ENCODE measurements at places on chromosomes 6 and 20. TPM values are rescaled to one million over a fixed set of nuclear protein-coding genes. Genes with fewer than 3 reads are reported as not detected.

DNA sequence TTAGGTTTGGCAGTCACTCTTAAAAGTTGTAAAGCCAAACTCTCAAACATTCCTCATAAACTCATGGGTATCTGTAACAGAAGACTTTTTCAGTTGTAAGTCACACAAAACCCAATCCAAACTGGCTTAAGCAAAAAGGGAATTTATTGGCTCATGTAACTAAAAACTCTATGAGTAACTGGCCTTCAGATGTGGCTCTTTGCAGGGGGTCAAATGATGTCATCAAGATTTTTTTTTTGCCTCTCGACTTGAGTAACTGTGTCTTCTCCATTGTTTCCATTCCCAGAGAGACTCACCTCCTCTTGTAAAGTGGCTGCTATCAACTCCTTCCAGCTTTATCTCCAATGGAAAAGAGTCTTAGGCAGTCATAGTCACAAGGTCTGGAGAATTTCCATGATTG is 645.0 kb downstream of the DHX35 start:
- no peak for DNase-seq

- no peak for DNase-seq
Observed at GRCh38 chr6:165652766-165653165, 10.3 kb downstream of the PDE10A start.

DNA sequence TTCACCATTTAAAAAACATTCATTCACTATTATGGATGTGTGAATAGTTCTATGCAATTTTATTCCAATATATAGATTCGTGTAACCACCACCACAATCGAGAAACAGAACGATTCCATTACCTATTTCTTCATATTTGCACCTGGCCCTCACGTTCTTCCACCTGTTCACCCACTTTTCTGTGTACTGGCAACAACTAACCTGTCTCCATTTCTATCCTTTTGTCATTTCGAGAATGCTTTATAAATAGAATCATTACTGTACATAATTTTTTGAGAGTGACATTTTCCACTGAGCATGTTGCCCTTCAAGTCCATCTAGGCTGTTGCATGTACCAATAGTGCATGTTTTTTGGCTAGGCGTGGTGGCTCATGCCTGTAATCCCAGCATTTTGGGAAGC is 23.2 kb upstream of the STX11 start:
- DNase-seq, result no peak

CGAS gene
- total RNA-seq, result 4.9 TPM

- DNase-seq, result no peak
Observed at GRCh38 chr6:70309243-70309642, 6.4 kb upstream of the COL9A1 start.
